ENCODE measurements at places on chromosomes 4 and X.

GRCh38 chr4:1261107-1261928, 12.4 kb upstream of the CTBP1 start:
- no peak for DNase-seq

GRCh38 chr4:168124008-168124641, 31.8 kb downstream of the ANXA10 start:
- no peak for DNase-seq

- DNase-seq: no peak
These were observed 10.2 kb upstream of the CXCL13 start for GRCh38 chr4:77595364-77595973.

DNA sequence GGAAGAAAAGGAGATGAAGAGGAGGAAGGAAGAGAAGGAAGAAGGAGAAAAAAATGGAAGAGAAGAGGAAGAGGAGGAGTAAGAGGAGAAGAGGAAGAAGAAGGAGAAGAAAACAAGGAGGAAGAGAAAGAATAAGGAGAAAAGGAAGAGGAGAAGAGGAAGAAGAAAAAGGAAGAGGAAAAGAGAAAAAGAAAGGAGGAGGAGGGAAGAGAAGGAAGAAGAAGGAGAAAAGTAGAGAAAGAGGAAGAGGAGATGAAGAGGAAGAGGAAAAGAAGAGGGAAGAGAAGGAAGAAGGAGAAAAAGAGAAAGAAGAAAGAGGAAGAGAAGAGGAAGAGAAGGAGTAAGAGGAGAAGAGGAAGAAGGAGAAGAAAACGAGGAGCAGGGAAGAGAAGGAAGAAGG, 11.8 kb upstream of the LEF1 start:
- DNase-seq: no peak

DNA sequence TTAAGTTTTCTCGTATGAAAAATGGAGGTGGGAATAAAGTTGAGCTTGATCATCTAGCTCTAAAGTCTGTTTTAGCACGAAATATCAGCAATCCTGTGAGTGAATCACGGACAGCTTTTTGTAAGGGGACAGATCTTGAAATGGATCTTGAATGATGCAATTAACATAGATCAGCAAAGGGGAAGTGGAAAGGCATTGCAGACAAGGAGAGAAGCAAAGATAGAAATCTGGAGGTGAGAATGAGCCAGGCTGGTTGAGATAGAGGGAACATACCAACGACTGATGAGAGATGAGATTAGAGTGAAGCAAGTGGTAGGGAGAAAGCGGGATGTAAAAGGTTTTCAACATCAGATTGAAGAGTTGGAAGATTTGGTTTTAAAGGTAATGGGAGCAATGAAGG, 4.6 kb upstream of the DGKK start:
- DNase-seq: no peak

DNA sequence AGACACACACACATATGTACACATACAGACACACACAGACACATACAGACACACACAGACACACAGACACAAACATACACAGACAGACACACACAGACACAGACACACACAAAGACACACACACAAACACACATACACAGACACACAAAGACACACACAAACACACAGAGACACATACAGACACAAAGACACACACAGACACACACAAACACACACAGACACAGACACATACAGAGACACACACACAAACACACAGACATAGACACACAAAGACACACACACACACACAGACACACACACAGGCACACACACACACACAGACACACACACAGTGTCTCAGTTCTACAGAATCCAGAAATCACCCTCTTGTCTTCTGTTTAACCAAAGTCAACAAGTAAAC, 280.7 kb downstream of the ASMT start:
- DNase-seq: no peak

DNA sequence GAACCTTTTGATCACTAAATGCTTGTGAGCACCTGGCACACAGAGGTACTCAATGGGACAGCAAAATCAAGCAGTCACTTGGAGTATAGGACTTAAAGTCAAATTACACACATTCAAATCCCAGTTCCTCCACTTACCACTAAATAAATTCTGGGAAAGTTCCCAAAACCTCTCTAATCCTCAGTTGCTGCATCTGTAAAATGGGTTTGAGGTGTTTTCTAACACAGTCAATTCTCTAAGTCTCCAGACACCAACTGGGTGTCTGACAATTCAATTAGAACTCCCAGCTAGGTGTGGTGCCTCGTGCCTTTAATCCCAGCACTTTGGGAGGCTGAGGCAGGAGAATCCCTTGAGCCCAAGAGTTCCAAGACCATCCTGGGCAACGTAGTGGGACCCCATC, 19.0 kb downstream of the QDPR start:
- DNase-seq: no peak

- peak; percentile 87 for DNase-seq
These were observed 133.9 kb downstream of the TET2 start for GRCh38 chr4:105280338-105281123.

- DNase-seq: no peak
These were observed 143.1 kb downstream of the TBCK start for GRCh38 chr4:106172861-106173260.

- DNase-seq: no peak
These were observed 555 bp upstream of the SPP1 start for GRCh38 chr4:87974856-87975462.

- DNase-seq: no peak
These were observed 84.8 kb downstream of the PCDH10 start for GRCh38 chr4:133233922-133234321.

DNA sequence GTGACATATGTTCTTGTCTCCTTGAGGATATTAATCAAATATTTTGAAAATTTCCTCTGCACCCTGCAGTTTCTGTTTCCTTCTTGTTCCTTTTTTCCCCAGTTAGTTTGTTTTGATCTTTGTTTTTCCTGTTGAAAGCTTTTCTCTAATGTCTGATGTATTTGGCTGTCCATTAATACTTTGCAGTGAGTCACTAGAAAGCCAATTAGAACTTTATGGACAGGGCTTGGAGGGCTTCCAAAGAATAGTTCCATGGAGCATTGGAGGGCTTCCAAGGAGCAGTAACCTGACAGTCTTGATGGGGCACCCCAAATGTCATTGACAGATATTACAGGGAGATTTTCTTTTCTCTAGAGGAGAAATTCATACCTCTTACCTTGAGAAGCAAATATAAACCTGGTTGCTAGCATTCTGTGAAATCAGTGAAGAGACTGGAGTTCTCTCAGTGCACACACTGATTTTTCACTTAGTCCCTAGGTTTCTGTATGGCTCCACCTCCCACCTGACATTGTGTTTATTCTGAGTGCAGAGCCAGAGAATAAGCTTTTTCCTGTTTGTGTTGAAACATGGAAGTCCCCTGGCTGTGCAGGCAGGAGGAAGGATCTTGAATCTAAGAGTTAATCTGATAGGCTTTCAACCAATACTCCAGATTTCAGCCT, 26.5 kb downstream of the SPARCL1 start:
- no peak for DNase-seq

GRCh38 chr4:166886718-166887117, 347.6 kb downstream of the SPOCK3 start:
- DNase-seq: no peak

GRCh38 chr4:85391589-85392410, 83.2 kb upstream of the ARHGAP24 start:
- no peak for DNase-seq

- DNase-seq: peak; percentile 43
These were observed 191.6 kb downstream of the VEGFC start for GRCh38 chr4:176601124-176601523.

DNA sequence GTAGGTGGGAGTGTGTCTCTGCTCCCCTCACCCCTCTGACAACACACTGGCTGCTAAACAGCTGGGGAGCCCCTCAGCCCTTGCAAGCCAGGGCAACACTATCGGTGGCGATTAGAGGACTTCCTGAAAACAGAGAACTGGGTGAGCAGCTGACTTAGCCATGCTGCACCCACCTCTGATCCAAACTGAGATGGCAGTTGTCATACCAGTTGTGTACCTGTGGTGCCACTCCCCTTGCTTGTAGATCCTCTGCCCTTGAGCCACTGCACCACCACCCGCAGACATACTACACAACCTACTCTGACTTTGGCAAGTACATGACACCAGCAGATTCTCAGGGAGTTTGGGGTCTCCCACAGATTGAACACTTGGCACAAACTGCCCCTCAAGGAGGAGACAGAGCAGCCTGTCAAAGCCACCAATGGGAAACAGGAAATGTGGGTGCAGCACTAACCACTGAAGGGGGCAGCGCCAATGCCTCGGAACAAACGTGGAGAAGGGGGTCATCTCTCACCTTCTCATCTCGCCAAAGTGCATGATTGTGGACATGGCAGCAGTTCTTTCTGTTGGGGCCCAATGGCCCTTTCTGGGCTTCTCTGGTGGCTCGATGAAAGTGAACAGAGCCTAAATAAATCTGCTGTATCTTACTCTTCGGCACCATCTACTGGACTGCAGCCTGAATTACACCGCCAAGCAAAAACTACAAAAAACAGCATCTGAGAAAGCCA, 119.8 kb downstream of the NEK1 start:
- no peak for DNase-seq

DNA sequence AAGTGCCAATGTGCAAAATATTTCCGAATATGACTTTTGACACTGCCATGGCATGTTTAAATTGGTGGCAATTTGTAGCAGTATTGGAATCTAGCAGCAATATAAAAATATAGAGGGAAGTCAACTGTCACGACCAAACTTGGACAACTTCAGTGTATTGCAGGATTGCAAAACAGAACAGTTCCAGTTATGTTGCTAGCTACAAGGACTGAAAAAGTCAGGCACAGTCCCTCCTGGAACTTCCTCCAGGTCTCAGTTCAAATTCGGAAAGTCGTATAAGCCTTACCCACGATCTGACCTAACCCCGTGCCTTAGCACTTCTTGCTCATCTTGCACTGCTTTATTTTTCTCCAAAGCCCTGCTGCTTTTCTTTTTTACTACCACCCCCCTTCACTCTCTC, 390.0 kb upstream of the GALNT7 start:
- no peak for DNase-seq

- DNase-seq: no peak
These were observed 5.3 kb upstream of the SMIM10 start for GRCh38 chrX:134985479-134985878.

DNA sequence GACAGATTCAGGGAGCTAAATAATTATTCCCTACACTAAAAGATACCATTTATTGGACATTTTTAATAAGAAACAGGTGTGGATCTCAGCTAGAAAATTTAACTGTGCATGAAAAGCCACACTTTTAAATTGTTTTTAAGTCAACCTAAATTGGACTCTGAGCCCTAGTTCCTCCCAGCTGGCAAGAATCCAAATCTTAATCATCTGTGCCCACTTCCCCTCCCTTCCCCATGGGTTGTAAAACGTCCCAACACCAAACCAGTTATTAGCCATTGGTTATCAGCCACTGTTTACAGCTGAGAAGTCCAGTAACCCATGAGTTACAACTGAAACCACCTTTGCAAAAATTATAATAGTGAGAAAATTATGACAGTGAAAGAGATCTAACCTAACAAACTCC, 125.6 kb upstream of the S100G start:
- no peak for DNase-seq

- DNase-seq: no peak
These were observed 66.9 kb upstream of the C4orf50 start for GRCh38 chr4:6085028-6085690.

DNA sequence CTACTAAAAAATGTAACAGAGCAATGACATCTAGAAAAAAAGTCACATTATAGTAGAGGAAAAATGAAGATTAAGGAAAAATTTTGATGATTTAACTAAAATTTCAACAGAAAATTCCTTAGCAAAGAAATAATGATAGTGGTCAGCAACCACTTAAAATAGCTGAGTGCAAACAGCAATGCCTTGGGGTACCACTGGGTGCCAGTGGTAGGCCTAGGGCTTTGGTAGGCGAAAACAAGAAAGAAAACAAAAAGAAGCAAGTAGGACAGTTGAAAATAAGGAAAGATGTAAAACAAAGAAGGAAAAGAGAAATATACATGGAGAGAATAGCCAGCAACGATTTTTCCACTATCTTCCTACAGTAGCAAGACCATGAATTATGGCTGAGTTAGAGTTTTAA, 313.5 kb upstream of the IRS4 start:
- DNase-seq: no peak

- no peak for DNase-seq
These were observed 104.5 kb upstream of the MAOA start for GRCh38 chrX:43551590-43551989.

- DNase-seq: no peak
These were observed 1.3 kb downstream of the CAMK2D start for GRCh38 chr4:113760094-113760794.

GRCh38 chr4:168309781-168310180, 8.8 kb downstream of the DDX60 start:
- DNase-seq: no peak

- DNase-seq: no peak
These were observed 433 bp upstream of the ADH6 start for GRCh38 chr4:99219479-99219878.

- no peak for DNase-seq
These were observed 25.4 kb downstream of the FGFBP1 start for GRCh38 chr4:15912961-15913630.
